ENCODE measurements at places on chromosomes 4 and X. TPM values are rescaled to one million over a fixed set of nuclear protein-coding genes. Genes with fewer than 3 reads are reported as not detected.

DNA sequence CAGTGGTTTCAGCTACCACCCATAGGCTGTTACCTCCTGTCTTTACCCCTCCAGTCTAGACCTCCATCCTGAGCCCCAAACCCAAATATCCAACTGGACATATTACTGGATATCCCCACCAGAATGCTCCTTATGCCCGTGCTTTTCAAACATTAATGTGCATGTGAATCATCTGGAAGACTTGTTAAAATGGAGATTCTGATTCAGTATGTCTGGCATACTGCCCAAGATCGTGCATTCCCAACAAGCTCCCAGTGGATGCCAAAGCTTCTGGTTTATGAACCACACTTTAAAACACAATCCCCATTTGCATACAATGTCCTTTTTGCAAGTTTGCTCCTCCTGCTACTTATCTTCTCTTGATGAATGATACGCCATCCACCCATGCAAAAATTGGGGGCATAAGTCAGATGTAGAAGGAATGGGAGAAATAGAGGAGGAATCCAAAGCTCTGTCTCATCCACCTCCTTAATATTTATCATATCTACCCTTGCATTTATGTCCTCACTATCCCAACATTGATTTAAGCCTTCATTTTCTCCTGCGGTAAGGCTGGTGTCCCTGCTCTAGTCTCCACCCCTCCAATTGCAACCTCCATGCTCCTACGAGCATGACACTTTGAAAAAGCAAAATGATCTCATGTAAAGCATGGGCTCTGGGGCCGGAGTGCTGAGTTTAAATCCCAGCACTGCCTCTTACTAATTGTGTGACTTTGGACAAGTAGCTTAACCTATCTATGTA is 7.4 kb upstream of the PGRMC1 start:
- DNase-seq: peak; percentile 65

GRCh38 chrX:13487731-13488505 is 81.5 kb upstream of the EGFL6 start:
- peak; percentile 76 for DNase-seq

GRCh38 chr4:151403656-151404055 is 5.3 kb upstream of the FHIP1A start:
- no peak for DNase-seq

- no peak for DNase-seq
These were observed 137.0 kb upstream of the SMIM31 start for GRCh38 chr4:164616961-164617360.

GRCh38 chrX:1281521-1281920 is 12.9 kb downstream of the CSF2RA start:
- DNase-seq: peak; percentile 81

GRCh38 chr4:190014771-190015537 is 12.1 kb downstream of the FRG2 start:
- DNase-seq: no peak

- peak; percentile 42 for DNase-seq
These were observed 16.3 kb downstream of the KLF8 start for GRCh38 chrX:56248492-56248891.

DNA sequence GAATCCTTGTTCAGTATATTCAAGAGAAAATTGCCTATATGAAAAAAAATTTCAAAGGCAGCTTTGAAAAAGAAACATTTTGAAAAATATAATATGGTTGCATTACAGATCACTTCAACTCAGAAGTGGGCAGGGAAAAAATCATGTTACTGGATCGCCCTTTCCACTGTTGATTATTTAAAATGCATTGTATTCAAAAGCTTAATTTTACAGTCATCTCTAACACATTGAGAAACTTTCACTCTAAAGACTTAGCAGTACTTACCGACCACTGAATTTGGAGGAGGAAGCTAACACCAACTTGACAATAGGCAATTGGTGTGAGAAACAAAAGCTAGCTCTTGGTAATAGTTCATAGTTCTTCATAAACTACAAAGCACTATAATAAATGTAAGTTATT is 101.9 kb downstream of the CEP135 start:
- DNase-seq: no peak

- no peak for DNase-seq
These were observed 16.8 kb upstream of the RAB40A start for GRCh38 chrX:103536071-103536470.

DNA sequence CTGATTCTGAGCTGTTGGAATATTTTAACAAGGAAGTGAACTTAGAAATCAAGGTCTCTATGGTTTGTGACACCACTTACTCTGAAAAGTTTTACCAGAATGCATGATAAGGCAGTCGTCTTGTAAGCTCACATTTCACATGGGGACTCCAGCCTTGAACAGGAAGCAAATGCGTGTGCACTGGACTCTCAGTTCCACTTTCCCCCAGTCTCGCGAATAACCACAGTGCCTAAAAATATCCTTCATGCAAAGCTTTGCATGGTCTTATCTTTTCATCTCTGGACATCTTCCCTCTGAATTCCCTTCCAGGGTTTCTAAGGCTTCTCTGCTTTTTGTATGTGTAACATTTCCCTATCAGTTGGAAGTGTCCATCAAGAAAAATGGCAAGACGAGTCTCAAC is 581.8 kb downstream of the NLGN4X start:
- no peak for DNase-seq

DNA sequence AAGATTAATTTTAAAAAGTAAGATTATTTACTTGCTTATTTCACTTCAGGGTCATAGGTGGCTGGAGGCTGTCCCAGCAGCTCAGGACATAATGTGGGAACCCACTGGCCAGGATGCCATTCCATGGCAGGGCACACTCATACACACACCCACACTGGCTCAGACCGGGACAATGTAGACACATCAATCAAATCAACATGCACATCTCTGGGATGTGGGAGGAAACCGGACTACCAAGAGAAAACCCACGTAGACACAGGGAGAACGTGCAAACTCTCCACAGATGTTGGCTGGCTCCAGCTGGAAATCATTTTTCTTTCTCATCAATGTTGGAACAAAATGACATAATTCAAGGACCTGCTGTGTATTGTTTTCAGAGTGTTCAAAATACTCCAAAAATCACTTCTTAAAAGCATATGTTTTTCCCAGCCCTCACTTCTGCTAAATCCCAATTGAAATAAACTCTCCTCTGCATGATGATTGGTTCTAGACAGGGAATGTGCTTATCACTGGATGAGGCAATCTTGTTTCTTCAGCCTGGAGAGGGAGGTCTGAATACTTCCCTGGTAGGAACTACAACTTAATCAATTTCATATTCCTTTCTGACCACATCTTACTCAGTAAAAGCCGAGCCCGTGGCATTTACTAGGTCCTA is 18.6 kb upstream of the CPE start:
- DNase-seq: no peak

DNA sequence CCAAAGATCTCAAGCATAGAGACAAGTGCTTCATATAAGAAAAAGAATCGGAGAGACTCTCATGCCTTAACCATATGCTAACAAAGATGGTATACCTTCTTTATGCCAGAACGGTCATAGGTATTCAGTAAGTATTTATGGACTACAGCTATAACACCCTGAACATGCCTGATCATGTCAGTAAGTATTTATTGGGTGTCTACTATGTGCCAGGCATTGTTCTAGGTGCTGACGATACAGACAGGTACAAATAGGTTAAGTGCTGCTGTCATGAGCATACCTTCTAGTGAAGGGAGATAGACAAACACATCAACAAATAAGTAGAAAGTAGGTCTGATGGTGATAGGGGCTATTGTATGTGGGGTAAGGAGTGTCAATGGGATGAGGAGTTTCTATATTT is 9.5 kb upstream of the MID1 start:
- no peak for DNase-seq

DNA sequence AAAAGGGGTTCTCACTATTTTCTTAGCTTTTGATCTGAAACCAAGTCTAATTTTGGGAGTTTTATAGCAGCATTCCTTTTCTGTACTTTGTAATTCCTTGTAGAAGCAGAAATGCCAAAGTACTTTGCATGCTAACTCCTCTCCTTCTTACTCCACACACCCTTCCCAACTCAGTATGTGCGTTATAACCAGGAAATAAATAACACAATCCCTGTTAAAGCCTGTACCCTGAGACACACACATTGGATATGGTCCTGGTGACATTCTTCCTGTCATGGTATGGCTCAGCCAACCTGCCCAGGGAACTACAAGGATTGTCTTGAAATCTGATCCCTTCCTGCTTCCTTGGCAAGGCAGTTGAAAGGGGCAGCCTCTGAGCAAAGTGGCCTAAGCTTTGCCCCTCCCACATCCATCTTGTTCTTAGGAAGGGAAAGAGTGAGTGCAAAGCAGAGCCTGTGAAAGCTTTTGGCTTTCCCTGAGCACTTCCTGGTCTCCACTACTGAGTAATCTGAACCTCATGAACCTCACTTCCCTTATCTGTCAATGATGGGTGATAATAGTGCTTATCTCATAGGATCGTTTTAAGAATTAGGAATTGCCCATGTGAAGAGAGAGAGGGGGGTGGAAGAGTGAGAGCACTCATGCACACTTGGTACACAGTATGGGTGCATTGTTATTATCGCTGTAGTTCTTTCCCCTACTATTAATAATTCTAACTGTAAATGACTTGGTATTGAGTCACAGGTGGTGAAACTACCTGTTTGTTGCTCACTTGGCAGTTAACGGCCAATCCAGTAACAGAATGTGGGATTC is 109.3 kb downstream of the AFF2 start:
- DNase-seq: peak; percentile 49

DNA sequence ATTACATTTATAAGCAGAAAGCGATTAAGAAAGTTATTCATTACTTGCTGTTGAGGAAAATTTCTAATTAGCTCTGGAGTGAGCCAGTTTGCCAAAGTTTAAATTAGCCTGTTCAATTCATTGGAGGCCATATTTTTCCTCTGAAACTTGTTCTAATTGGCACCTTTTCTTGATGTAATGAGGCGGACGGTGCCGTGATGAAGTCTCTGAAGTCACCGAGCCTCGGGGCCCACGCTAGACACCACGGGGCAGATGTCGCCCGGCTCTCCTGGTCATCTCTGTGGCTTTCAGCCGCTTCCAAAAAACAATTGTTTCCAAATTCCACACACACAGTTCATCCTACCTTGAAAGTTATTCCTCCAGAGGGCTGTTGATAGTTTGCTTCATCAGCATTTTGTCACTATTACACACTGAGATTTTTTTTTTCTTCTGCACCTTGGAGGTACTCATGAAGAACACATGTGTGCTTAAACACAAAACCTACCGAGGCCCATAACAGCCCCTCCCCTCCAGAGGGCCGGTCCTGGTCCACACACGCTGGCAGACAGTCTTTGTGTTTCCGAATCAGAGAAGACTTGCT is 3.9 kb upstream of the CTAG2 start:
- DNase-seq: no peak

GRCh38 chr4:168609369-168609768 is 112.5 kb downstream of the PALLD start:
- DNase-seq: no peak

GRCh38 chrX:71095981-71096759 is 519 bp downstream of the FOXO4 start:
- no peak for DNase-seq

The AASDH gene
- 6.6 TPM for total RNA-seq

The VCX2 gene
- total RNA-seq: 3.2 TPM

The FRMPD3 gene
- 0.02 TPM for total RNA-seq

The HHIP gene
- total RNA-seq: 0.16 TPM

The LAMP2 gene
- total RNA-seq: 214 TPM

The PIM2 gene
- 11.9 TPM for total RNA-seq

The TNIP3 gene
- 1.5 TPM for total RNA-seq

The SPACA5 gene
- total RNA-seq: not detected

The RGN gene
- total RNA-seq: not detected

Measured in H4 (cell line).